ENCODE measurements at places on chromosomes 2 and 18.

GRCh38 chr2:191687867-191688266 lies 9.9 kb downstream of the NABP1 start:
- no peak for DNase-seq

GRCh38 chr2:99880148-99880963 lies 262.0 kb downstream of the AFF3 start:
- DNase-seq, result no peak

- DNase-seq, result no peak
Measured at GRCh38 chr2:42793334-42794270, 1.2 kb upstream of the HAAO start.

DNA sequence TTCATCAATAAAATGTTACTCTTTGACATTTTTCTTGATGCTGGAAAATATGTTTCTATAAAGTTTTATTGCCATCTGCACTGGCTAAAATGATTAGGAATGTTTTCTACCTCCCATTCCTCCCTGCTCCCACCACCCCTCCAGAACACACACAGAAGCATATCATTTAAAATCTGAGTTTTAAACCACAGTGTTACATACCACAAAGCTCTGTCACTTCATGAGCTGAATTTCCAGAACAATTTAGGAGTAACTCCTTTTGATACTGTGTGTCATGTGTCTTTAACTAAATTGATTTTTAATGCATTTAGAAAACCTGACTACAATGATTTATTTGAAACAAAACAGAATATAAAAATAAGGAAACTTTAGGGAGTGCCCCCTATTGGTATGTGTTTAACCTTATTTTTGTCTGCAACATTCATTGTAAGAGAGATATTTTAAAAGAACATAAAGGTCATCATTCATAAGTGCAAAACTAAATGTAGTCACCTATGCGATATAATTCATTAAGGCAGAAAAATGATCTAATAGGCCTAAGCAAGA lies 52.0 kb downstream of the FEZ2 start:
- DNase-seq, result no peak

DNA sequence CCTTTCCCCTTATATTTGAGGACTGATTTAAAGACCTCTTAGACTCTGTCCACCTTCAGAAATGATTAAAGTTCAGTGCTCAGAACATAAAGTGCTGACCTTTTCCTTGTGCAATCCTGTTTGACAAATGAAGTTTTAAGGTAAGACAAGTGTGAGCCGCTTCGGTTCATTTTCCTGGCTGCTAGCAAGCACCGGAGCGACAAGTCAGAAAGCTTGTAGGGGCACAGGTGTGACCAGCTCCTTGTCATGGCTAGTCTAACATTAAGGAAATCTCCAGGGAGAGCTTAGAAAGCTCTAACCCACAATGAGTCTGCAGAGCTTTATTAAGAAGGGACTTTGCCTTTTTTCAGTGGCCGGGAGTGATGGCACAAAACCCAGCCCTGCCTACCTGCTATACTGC lies 2.3 kb upstream of the NCKAP5 start:
- no peak for DNase-seq

DNA sequence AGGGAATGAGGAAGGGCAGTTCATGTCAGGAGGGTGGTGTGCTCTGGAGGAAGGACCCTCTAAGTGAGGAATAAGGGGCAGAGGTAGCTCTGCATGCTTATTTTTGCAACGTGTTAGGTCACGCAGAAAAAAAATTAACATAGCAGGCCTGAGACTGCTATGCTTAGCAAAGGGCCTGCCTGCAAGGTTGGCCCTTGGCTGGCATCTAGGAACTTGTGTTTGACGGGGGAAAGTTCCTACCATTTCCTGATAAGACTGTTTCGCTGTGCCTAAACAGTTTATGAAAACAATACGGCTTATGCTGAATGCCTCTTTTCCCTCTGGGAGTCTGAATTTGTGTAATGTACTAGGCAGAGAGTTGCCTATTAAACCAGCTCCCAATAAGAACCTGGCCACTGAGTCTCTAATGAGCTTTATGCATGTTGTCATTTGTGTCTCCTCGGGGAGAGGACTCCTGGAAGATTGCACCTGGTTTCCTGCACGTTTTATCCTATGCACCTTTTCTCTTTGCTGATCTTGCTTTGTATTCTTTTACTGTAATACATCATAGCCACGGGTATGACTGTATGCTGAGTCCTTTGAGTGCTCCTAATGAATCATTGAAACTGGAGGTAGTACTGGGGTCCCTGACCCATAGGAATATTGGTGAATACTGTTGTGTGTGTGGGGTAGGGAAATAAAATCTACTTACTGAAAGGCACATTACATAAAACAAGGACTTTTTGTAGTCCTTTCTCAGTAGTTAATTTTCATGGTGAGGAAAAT lies 169.0 kb downstream of the PRPF40A start:
- no peak for DNase-seq

DNA sequence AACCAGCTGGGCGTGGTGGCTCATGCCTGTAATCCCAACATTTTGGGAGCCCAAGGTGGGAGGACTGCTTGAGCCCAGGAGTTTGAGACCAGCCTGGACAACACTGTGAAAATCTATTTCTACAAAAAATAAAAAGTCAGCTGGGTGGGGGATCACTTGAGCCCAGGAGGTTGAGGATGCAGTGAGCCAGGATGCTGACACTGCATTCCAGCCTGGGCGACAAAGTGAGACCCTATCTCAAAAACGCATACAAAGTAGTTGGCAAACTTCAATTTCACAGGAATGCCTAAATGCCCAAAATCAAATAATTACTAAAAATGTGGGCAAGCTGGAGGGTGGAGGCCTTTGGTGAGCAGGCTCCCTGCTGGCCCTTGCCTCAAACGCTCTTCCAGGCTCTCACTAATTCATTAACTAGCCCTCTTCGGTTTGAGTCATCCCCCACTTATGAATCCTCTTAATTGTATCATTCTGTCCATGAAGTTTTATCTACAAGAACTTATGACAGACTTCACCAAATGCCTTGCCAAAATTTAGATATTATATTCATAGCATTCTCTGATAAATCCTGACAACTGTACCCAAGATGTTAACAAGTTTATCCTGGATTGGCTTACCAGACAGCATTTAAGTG lies 68.7 kb upstream of the ZFP36L2 start:
- DNase-seq, result no peak

DNA sequence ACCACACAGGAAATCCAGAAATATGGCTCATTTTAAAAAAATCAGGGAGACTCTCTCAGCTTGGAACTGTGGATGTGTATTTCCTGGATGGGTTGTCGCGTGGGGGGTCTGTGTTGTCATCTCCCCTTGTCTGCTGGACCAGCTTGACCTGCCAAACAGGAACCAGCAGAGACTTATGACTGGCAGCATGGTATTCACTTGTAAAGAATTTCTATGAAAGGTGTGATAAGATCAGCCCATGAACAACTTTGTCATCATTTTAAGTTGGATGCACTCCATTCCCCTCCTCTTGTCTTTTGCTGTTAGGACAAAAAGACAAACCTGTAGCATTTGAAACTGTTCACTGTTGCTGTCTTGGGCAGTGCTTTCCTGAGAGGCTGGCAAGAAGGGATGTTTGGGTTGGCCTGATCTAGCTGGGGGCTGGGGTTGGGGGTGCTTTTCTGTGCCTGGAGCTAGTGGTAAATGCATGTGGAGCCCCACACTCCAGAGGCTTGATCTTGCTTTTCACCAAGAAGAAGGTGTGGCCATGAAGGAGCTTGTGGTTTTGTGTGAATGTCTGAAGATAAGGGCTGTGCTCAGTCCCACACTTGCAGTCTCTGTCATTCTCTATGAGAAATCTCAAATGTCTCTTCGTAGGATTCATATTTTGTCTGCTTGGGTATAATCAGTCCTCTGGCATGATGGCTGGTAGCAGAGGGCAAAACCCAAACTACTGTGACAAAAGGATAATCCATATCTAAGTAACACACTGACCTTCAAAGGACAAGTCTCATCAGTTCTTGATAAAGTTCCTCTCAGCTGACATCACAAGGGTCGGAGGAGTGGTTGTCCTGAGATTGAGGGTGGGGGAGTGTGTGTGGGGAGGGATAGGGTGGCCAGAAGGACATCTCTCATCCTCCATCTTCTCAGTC lies 39.0 kb downstream of the RALB start:
- no peak for DNase-seq

GRCh38 chr2:74851191-74851566 lies 17.3 kb downstream of the HK2 start:
- DNase-seq, result no peak

DNA sequence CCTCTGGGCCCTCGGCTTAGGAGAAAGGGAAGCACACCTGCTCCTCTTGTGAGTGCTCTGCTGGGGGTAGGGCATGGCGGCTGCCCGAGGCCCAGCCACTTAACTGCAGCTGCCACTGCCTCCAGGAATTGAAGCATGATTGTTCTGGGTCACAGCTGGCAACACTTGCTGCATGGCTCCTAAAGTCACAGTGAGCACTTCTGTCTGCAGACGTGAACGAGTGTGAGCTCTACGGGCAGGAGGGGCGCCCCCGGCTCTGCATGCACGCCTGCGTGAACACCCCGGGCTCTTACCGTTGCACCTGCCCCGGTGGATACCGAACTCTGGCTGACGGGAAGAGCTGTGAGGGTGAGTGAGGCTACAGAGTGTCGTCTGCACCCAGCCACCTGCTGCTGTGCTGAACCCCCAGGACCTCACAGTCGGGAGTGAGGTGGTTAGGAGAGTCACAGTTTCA lies 44.4 kb downstream of the FBLN7 start:
- DNase-seq, result no peak

DNA sequence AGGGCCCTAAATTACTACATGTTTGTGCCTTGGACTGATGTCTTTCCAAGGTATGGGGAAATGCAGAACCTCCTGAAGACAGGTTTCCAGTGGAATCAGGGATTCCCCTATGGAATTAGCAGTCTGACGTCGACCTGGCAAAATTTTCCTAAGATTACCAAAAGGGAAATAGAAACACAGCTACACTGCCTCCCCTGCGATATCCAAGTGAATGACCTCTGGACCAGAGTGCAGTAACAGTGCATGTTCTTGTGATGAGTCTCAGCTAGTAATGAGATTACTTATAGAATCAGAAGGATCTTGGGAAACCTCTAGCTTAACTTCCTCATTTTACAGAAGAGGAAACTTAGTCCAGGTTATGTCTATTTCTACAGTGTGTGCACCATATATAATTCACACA lies 21.3 kb upstream of the CHST9 start:
- no peak for DNase-seq

- DNase-seq, result no peak
Measured at GRCh38 chr2:205892251-205892655, 193.7 kb downstream of the INO80D start.

- no peak for DNase-seq
Measured at GRCh38 chr2:184599054-184599871, 934 bp downstream of the ZNF804A start.

DNA sequence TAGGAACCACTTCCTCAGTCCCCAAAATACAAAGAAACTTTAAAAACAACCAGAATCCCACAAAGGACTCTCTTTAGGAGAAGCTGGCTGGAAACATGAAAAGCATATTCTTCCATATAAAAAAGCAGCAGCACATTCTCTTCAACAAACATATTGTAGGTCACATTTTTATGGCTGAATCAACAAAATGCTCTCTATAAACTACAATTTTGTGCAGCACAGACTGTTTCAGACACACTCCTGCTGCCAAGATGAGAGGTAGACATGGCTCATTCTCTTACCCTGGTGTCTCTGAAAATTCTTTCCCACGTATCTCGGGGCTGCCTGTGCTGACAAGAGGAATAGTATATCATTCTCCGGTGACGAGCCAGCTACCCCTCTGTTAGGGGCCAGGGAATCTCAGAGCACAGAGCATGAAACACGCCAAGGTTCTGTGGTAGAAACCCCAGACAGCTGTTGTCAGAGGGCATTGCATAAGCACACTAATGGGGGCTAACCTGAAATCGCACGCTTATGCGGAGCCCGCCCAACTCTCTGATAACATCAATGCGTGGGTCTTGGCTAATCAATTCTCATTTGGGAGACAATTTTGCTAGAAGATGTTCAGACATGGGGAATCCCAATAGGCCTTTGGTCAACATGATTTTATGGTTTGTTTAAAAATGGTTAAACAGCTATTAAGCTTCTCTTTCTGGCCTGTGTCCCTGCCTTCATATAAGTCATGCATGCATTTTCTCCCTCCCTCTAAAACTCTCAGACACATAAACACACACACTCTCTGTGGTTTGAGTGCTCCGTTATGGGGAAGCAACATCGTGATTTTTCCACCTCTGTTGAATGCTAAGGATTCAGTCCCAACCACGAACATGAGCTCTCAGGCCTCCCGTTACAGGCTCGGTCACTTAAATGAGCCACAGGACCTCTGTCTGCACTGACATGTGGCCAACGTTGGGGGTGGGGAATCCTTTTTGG lies 177.5 kb downstream of the INO80D start:
- DNase-seq, result no peak

DNA sequence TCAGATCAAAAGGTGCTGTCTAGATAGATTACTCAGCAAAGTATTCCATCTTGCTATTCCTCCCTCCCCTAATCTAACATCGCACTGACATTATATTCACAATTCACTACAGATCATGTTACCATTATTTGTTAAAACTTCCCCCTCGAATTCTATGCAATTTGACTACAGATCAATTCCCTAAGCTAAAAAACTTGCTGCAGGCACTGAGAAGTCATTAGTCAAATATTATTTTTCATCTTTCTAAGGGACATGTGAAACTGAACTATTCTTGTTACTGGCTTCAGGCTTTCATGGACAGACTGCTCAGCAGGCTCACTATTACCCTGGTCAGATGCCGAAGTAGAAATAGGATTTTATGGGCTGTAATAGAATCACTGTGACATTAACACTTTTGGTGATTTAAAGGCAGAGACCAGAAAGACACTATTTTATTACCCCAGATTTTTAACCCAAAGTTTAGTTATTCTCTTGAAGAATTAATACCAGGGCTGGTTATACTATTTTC lies 15.1 kb downstream of the MYL1 start:
- DNase-seq, result no peak

DNA sequence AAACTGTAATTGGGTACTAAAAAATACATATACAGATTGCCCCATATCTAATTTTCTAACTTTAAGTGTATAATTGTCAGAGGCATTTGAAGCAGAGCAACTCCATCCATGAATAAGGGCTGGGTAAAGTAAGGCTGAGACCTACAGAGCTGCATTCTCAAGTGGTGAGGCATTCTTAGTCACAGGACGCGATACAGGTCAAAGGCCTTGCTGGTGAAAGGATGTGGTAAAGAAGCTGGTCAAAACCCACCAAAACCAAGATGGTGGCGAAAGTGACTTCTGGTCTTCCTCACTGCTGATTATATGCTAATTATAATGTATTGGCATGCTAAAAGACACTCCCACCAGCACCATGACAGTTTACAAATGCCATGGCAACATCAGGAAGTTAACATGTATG lies 50.0 kb downstream of the SLC8A1 start:
- DNase-seq, result no peak

DNA sequence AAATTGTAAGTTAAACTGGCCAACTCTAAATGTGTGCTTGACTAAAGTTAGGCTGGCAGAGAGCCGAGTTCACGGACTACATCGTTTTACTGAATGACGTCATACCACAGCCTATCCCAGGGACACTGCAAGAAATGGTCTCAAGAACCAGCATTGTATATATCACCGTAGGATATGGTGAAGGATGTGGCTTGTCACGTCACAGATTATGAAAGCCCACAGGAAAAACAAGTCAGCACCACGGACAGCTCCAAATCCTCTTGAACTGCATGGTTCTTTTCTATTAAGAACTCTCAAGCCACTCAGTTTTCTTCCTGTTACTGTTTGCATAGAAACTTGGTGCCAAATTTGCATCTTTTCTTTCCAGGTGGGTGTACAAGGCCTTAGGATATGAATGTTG lies 85.1 kb upstream of the ACAA2 start:
- DNase-seq, result no peak

- DNase-seq, result no peak
Measured at GRCh38 chr18:48139431-48140347, 209.2 kb upstream of the SMAD2 start.
